ENCODE measurements at places on chromosomes 6 and 20.

- DNase-seq = no peak
Observed at GRCh38 chr6:71387179-71387578, 98.6 kb downstream of the OGFRL1 start.

- no peak for DNase-seq
Observed at GRCh38 chr20:10805764-10806163, 132.0 kb upstream of the JAG1 start.

DNA sequence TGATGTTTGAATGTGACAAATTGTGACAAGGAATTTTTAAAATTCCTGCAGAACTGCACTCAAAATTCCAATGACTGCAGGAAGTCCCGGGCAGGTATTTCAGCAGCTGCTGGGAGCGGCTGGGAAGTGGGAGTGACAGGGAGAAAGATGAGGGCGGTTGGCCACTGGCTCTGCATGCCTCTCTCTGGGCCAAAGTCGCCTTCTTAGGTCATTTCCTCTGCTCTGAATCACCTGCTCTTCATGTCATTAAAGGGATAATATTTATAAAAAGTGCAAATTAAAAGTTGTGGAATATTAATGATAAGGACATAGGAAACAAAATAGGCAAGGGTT is 43.9 kb downstream of the RAMACL start:
- no peak for DNase-seq

- no peak for DNase-seq
Observed at GRCh38 chr6:159977255-159977903, 8.5 kb downstream of the IGF2R start.

- DNase-seq = no peak
Observed at GRCh38 chr20:846894-847278, 13.4 kb downstream of the FAM110A start.

GRCh38 chr20:58956078-58956477 is 25.0 kb upstream of the NELFCD start:
- no peak for DNase-seq

- DNase-seq = peak; percentile 83
Observed at GRCh38 chr20:49541733-49542513, 26.0 kb downstream of the PTGIS start.

DNA sequence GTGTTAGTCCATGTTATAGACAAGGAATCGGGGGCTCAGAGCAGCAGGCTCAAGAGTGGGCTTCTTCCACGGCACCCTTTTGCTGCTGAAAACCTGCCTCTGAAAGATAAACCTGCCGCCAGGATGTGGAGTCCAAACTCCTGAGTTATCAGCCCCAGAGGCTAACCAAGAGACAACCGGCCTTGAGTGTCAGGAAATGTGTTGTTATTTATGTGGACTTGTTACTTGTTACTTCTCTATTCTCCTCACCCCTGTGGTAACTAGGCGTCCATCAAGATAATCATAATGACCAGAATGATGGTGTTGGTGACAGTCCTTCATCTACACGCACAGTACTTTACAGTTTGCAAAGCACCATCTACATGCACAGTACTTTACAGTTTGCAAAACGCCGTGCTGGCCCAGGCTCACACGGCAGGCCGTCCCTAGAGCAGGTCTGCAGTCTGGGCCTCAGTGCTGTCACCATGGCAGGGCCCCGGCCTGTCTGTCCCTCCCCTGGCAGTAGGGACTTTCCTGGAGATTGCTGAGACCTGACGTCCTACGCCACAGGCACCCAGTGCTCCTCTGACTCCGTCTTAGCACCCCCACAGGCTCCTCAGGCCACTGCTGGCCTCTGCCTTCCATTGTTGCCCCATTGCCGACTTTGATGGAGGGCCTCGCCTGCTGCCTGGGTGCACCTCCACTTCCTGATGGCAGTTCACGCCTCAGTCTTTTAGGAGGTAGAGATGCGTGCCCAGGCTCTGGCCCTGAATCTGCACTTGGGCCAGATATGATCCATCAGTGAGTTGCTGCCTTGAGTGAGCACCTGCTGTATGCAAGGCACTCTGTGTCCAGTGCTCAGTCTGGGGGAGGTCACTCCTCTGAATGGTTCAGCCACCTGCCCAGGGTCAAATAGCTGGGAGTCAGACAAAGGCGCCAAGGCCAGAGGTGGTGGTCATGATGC is 9.1 kb upstream of the BPIFB4 start:
- no peak for DNase-seq

DNA sequence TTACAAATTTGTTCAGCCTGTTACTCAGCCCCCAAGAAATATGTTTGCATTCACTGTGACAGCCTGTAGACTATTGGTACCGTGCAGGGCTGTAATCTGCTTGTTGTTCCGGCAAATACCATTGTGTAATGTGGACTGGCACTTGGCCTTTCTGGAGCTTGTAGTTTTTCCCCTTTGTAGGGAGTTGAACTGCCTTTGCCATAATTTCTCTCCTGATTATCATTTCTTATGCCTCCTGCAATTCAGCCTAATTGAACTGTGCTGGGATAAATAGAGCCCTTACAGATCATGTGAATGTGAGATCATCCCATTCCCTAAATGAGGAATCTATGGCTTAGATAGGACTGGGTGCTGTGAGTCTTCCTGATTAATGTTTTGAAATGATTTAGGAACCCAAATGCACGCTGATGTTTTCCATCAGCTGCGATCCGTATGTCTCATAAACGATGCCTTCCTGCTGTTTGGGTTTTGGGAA is 185.1 kb downstream of the JARID2 start:
- DNase-seq = no peak

DNA sequence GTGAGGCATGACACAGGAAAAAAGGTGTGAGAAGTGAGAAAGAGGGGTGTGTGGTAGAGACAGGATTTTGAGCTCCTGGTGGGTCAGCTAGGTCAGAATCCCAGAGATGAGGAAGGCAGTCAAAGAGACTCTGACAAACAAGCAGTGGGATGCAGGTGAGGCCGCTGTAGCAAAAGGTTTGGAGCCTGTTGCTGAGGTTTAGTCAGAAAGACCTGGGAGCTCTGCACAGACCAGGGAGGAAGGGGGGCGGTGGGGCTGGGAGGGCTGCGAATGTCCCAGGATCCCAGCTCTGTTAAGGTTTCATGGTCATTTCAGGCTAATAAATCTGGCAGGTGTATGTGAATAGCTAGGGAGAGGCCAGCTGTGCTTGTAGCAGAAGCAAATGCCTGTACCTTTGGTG is 373.9 kb upstream of the SYNCRIP start:
- no peak for DNase-seq

- no peak for DNase-seq
Observed at GRCh38 chr6:1658212-1659005, 48.7 kb downstream of the FOXC1 start.

- no peak for DNase-seq
Observed at GRCh38 chr20:61979090-61979489, 86.6 kb downstream of the TAF4 start.

GRCh38 chr20:18781509-18781908 is 32.1 kb upstream of the SCP2D1 start:
- DNase-seq = no peak

DNA sequence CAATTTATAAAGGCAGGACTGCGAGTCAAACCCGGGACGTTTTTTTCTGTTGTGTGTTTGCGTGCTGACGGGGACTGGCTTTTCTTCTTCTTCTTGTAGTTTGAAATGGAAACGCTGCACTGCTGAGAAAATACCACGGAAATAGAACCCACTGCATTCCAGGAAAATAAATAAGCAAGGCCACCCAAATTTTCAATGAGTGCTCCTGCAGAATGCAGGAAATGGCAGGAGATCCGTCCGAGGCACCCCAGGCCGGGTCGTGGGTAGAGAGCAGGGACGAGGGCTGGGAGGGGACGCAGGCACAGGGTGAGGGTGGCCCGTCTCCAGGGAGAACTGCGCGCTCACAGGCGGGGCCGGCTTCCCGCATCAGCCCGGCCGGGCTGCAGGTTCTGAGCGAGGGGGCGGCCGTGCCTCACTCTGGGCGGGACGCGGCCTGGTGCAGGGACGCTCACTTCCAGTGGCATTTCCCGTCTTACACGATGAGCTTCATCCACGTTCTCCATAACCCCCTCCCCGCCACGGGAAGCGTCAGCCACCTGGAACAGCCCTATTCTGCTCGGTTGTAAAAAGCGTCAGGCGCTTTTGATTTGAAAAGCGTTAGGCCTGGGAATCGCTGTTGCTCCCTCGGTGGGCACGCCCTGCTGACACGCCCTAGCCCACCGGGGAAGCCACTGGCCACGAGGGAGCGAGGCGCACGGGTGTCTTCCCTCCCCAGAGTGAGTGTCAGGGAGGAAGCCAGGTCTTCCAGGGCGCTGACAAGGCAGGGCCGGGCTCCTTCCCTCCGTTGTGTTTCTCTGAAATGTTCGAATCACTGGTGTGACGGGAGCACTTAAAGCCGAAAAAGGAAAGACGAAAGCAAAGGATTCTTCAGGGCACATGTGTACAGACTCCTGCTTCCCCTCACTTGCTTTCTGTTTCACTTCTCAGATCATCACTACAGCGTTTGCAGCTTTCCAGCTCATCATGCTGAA is 17.9 kb upstream of the EXOC2 start:
- no peak for DNase-seq

Data from D341Med (cell line).